Esophagus mucosa (tissue), 1 donor: ENCODE measurements at places on chromosomes 1 and 21. TPM values are rescaled to one million over a fixed set of nuclear protein-coding genes. Genes with fewer than 3 reads are reported as not detected.

OR2T2 gene
- total RNA-seq = not detected

UBXN10 gene
- 0.04 TPM for total RNA-seq

PDZK1IP1 gene
- total RNA-seq = 273 TPM

F13B gene
- not detected for total RNA-seq

CD52 gene
- total RNA-seq = 7.5 TPM

HCRTR1 gene
- total RNA-seq = not detected

OR14K1 gene
- total RNA-seq = not detected
